ENCODE measurements at places on chromosomes 7 and 10. TPM values are rescaled to one million over a fixed set of nuclear protein-coding genes. Genes with fewer than 3 reads are reported as not detected.
A peak's percentile ranks its signal among the peaks of the same experiment; 100 is the strongest.

Gene PTN
- 236 TPM for polyA plus RNA-seq

GRCh38 chr10:93954726-93955363, 38.9 kb upstream of the PLCE1 start:
- DNase-seq, result no peak

Gene COBL
- 16.3 TPM for polyA plus RNA-seq

GRCh38 chr10:77710759-77711682, 73.4 kb upstream of the KCNMA1 start:
- peak; percentile 50 for DNase-seq
